ENCODE measurements at places on chromosomes 12 and 14. TPM values are rescaled to one million over a fixed set of nuclear protein-coding genes. Genes with fewer than 3 reads are reported as not detected.

DNA sequence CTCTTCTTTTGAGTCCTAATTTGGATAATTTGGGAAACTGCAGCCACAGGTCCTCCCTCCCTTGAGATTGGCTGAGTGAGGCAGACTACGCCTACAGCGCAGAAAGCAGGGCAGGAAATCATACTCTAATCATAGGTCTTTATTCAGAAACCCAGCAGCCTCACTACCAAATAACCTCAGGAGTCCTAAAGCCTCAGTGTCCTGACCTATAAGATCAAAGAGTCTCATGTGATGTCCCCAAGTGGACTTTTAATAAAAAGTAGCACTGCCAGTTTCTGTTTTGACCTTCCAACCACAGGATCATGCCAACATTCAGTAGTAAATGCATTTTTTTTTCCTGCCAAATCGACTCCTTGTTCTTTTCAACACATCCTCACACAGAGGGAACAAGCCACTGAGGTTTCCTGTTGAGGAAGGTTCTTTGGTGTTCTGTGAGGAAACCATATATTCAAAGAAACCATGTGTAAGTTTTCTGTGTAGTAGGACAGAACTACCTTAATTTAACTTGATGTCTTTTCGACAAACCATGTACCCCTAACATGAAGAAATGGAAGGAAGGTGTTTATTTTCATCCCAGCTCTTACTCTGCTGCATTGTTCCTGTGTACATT is 72.2 kb downstream of the VCPKMT start:
- DNase-seq: no peak

OAS1 gene
- not detected for total RNA-seq

GRCh38 chr12:6821591-6822425 is at the start of gene GPR162:
TSS of gene GPR162 (plus strand) at chr12:6821821. CDS start at chr12:6823899, 2,078 bp downstream.
- no peak for DNase-seq

DNA sequence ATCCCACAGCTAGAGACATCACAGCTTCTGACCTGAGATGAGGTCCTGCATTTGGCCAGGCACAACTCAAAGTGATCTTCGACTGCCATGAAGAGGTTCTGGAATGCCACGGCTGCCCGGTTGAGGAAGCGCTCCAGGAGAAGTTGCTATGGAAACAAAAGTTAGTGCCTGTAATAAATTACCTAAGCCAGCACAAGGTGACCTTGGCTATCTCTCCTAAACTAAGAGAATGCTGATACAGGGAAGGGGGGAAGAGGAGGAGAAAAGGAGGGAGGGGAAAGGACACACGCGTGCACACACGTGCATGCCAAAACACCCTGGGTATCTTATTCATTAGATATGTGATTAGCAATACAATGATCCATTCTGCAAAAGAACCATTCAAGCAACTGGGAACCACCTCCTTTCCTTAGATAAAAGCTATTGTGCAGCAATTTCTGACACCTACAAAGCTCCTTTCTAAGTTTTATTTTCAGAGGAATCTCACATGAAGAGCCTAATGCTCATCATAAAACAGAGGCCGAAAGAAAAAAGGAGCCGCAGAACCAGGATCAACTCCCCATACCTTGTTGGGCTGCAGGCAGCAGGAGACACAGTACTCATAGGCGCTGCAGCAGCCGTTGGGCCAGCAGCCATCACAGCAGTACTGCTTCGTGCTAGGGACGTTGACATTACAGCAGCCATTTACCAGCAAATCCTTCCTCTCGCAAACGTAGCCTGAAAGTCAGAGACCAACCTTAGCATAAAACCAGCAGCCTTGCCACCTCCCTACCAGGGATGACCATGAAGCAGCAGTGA is 17.9 kb downstream of the SPRING1 start:
- no peak for DNase-seq

NANOG gene
- total RNA-seq: 229 TPM

DNA sequence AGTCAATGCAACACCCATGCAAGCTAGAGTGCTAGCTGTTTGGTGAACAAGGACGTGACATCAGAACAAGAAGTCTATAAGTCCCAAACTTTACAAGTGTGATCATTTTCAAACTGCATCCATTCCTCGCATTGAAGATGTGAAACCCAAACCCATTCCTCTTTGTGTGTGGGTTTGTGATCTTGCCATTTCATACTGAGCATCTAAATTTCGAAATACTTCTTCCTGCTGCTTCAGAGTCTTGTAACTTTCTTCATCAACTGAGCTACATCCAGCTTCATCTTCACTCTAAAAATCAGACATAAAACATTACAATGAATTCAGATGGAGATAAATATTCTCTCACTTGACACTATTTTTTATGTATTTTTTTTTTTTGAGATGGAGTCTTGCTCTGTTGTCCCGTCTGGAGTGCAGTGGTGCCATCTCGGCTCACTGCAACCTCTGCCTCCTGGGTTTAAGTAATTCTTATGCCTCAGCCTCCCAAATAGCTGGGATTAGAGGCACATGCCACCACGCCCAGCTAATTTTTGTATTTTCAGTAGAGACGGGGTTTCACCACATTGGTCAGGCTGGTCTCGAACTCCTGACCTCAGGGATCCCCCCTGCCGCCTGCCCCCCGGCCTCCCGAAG is 4.8 kb upstream of the ZCCHC8 start:
- DNase-seq: no peak

DNA sequence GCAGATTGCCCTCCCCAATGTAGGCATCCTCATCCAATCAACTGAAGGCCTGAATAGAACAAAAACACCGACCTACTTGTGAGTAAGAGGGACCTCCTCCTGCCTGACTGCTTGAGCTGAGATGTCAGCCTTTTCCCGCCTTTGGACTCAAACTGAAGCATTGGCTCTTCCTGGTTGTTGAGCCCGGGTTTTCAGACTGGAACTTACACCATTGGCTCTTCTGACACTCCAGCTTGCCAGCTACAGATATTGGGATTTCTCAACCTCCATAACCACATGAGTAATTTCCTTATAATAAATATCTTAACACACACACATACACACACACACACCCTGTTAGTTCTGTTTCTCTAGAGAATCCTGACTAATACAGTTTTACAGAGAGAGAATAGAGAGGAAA is 173.4 kb upstream of the NTF3 start:
- no peak for DNase-seq

GRCh38 chr14:68983191-68983590 is 4.1 kb upstream of the ACTN1 start:
- DNase-seq: no peak

- DNase-seq: no peak
Measured at GRCh38 chr14:53962953-53963319, 6.3 kb upstream of the BMP4 start.

ARHGAP9 gene
- 2.3 TPM for total RNA-seq

DUSP6 gene
- 179 TPM for total RNA-seq

- no peak for DNase-seq
Measured at GRCh38 chr12:114355389-114356088, 50.4 kb downstream of the TBX5 start.

GRCh38 chr12:88247241-88247643 is 105.1 kb downstream of the TMTC3 start:
- no peak for DNase-seq

GATC gene
- 34.2 TPM for total RNA-seq

GRCh38 chr14:60775296-60775695 is 40.7 kb downstream of the MNAT1 start:
- DNase-seq: no peak

- no peak for DNase-seq
Measured at GRCh38 chr12:95942524-95943329, at the start of gene CCDC38. TSS of gene CCDC38 (minus strand) at chr12:95942614. CDS start at chr12:95936509, 6,105 bp downstream.

DNA sequence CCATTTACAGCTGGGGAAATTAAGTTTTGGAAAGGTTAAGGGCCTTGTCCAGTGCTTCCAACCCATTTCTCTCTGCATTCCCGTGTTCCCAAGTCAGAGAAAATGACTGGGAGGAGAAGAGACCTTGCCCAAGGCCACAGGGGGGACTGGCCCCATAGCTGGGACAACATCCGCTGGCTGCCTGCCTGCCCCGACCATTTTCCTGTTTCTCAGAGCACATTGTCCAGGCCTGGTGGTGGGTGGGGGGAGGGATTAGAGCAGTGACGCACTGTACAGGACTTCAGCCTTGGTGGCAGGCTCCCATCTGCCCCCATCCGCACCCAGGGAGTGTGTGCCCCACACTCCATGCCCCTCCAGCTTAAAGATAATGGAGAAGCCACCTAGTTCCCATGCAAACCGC is 27.7 kb downstream of the DIO3 start:
- DNase-seq: no peak

DNA sequence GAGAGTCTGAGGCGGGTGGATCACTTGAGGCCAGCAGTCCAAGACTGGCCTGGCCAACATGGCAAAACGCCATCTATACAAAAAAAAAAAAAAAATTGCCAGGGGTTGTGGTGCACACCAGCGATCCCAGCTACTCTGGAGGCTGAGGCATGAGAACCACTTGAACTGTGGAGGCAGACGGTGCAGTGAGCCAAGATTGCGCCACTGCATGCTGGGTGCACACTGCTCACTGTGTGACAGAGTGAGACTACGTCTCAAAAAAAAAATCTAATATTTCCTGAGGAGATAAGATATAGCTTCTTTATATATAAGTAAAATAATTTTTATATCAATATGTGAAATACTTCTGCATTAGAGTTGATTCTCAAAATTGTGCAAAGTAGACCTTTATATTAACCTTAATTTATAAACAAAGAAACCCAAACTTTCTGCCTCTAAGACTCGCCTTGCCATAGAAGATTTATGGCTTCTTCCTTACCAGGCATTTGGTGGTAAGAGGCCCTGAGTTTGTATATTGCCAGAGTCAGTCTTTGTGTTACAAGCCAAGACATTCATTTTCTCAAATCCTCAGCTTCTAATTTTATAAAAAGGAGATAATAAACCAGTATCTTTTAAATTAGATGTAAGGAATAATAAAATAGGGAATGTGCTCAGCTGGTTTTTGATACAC is 1226.7 kb downstream of the FLRT2 start:
- no peak for DNase-seq

- DNase-seq: no peak
Measured at GRCh38 chr12:14810167-14810952, 3.6 kb downstream of the SMCO3 start.

- DNase-seq: no peak
Measured at GRCh38 chr14:36585100-36585499, 2.7 kb upstream of the NKX2-8 start.

GLIPR1L2 gene
- not detected for total RNA-seq

CMTM5 gene
- total RNA-seq: not detected

DNA sequence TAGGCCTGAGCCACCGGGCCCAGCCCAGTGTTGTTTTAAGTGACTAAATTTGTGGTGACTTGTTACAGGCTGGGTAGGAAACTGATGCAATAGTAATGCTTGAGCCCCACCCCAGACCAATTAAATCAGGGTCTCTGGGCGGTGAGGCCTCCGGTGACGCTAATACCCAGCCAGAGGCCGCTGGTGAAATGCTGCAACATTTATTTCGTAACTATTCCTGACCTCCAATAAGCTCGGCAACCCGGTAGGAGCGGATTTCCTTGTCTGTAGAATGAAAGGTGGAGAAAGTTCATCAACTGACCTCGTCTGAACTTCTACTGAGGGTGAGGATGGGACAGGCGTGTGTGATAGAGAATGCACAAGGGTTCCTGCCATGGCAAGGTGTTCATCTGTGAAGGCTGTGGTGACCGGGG is 42.3 kb downstream of the FZD10 start:
- no peak for DNase-seq

RPS6KL1 gene
- 11.3 TPM for total RNA-seq

DNA sequence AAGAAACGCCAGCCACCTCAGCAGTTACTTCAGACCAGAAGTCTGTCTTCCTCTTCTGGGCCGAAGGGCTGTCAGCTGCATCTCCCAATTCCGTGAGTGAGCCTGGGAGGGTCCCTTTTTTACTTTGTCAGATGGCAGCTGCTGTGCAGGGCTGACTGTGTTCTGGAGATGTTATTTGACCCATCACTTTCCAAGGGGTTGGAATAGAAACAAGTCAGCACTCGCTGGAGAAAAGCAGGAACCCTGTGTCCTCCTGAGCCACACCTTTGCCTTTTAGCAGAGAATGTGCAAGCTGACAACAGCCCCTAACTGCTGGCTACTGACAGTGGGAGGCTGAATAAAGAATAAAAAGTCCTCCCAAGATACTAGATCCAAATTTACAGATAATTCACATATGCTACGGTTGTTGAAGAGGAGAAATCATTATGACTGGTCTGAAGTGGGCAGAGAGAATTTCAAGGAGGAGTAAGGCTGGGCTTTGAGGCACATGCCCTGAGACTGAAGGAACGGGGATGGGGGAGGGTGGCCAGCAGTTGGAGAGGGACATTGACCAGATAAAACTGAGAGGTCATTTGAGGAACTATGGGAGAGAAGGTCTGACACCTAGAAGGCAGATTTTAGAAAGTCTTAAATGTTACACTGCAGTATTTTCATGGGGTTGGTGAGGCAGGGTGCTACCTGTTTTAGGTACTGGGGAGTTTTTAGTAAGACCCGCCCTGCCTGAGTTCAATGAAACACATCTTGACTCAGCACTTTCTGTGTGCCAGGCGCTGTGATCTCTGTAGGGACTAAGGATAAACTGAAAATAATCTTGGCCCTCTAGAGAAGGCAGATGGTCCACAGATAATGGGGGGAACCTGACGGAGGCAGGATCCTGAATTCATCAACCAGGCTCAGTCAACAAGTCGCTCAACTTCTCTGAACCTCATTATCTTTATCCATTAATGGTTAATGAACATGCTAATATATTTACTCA is 27.4 kb downstream of the FAM234B start:
- DNase-seq: no peak

DNA sequence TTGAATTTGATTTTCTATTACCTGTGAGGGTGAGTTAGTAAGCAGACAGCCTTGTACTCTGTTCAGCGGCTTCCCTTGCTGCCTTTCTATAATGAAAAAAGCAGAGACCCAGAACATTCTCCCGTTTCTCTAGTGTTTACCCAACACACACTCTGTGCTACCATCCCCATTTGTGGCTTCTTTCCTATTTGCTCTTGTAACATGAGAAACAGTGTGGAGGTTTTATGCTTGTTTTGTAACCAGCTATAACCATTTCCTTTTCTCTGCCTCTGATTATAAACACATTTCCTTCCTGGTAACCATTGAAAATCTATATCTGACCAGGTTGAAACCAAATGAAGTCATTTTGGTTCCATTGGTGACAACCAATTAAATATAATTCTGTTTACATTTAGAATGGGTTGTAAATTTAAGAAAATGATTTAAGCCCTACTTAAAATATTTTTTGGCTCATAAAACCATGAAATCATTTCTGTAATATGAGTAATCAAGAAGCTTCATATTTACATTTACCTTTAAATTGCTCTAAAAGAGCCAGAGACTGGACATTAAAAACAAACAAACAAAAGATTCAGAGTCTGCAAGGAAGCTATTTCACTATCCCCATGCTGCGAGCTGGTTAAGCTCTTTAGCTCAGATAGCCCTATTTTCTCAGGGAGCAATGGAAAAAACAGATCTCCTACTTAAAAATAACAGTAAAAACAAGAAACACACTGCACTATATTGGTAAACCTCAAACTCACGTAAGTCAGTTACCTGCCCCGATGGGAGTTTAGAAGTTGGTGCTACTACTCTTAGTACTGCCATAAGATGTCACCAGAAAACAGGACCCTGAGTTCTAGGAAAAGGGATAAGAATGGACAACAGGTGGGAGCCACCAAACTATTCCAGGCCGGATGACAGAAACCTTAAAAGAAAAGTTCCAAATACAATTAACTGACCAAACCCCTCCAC is 206.5 kb upstream of the EEA1 start:
- DNase-seq: no peak

All from H1 (cell line).